ENCODE measurements at places on chromosomes 5 and 9.

DNA sequence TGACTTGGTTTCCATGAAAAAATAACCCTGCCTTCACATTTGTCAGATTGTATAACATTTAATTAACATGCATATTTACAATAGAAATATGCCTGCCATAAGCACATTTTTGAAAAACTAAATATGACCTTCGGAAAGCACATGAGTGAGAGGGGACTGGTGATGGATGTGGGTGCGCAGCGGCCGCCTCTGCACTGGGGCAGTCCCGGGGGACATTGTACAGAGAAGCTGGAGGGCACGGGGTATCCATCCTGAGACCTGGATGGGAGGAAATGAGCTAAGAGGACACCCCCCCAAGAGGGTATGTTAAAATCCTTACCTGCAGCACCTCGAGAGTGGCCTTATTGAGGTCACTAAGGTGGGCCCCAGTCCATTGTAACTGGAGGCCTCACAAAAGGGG, 161.3 kb upstream of the IRX4 start:
- no peak for DNase-seq

GRCh38 chr9:123234853-123235252, 33.5 kb downstream of the STRBP start:
- no peak for DNase-seq

GRCh38 chr5:124536333-124536732, 210.1 kb downstream of the ZNF608 start:
- DNase-seq = no peak

GRCh38 chr5:147406636-147407035, 103.2 kb downstream of the DPYSL3 start:
- DNase-seq = no peak

DNA sequence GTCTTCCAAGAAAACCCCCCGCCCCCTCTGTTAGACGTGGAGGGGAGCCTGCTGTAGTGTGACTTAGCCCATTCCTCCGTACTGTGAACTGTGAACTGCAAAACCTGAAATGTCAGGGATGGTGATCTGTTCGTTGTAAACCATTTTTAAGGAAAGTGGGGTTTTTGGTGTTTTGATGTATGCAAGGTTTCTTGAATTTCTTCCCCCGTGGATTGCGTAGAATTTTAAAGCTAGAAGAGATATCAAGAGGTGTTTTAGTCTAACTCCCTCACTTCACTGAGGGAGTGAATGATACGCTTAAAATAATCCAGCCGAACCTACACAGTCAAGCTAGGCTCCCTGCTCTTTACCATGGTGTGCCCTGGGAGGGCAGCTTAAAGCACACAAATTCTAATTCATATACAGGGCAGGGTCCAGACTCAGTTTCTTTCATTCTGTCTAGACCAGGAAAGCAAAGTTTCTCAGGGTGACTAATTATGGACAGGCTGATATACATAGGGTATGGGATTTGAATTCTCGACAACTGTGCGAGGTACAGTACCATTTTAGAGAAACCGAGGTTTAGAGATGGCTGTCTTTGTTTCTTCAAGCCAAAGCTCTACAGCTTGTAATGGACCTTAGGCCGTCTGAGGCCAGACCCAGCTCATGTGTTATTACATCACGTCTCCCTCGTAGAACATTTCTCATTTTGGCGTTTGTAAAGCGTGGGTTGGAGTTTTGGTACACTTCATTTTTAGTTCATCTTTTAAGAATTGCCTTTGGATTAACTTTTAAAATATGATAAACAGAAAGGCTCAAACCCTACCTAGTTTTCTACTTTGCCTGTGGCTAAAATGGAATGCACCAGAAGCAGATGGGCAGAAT, 2.7 kb downstream of the PTGER4 start:
- no peak for DNase-seq

- DNase-seq = no peak
Measured at GRCh38 chr5:132758451-132758850, 11.2 kb downstream of the CCNI2 start.

DNA sequence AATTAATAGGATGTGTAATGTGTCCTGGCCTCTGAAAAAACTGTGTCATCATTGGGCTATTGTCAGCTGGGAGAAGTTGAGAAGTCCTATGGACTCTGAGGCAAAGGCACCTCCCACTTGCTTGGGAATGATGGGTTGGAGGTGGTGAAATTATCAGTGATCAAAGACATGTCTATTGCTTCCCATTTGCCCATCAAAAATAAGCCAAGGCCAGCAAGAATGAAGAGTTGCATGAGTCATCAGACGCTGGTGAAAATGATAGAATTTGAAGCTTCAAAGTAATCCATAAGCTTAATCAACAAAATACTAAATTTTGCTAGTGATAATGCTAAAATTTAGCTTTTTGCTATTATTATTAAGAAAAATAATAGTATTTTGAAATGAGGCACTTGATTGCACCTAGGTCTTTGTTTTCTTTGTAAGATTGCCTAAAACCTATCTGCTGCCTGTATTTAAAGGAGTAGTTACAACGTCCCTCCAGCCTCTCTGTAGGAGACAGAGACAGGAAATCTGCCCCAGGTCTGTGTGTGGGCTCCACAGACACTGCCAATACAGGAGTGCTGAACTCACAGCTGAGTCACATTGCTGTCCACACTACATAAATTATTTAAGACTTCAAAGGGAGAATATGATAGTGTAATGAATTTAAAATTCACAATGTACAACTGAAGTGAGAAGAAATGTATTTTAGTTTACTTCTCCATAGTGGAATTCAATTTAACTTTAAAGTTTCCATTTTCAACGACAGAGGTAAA, 48.4 kb upstream of the APC start:
- DNase-seq = no peak

- DNase-seq = no peak
Measured at GRCh38 chr5:4442221-4442620, 697.9 kb upstream of the ADAMTS16 start.

DNA sequence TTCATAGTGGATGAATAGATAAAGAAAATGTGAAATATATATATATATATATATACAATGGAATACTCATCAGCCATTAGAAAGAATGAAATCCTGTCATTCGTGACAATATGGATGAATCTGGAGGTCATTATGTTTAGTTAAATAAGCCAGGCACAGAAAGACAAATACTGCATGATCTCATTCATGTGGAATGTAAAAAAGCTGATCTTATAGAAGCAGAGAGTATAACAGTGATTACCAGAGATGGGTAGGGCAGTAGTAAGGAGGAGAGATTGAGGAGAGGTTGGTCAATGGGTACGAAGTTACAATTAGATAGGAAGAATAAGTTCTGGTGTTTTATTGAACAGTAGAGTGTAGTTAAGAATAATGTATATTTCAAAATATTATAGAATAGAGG, 19.7 kb upstream of the PCDHAC2 start:
- DNase-seq = no peak

DNA sequence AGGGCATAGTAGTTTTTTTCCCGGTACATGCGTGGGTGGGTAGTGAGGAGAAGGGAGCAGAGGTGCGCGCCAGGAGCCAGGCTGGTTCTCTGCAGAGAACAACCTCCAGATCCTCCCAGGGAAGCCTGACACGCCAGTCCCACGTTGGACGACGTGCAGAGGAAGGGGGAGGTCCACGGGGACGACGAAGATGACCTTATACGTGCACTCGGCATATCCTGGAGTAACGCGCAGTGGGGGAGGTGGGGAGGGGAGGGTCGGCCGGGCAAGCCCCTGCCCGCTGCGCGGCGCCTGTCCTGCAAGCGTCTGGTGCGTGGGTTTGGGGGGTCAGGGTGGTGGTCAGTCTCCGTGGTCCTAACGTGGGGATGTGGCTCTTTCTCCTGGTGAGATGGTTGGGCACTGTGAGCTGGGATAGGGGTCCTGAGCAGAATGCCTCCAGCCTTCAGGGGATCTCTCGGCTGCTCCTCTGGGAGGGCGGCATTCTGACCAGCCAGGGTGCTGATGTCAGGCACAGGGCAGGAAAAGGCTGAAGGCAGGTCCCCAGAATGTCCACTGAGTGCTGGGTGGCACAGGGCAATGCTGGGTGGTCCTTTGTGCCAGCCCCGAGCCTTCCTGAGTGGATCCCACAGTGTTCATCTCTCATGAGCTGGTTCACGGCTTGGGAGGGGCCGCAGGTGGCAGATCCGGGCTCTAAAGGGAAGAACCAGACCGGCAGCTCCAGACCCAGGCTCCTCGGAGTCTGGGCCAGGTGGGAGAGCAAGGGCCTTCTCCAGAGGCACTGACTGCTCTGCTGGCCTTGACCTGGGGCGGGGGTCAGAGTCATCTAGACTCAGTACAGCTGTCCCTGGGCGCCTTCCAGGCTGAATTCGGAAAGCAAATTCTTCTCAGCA, 10.5 kb upstream of the SCGB3A1 start:
- no peak for DNase-seq

- DNase-seq = no peak
Measured at GRCh38 chr5:10808347-10809226, 47.6 kb upstream of the DAP start.

DNA sequence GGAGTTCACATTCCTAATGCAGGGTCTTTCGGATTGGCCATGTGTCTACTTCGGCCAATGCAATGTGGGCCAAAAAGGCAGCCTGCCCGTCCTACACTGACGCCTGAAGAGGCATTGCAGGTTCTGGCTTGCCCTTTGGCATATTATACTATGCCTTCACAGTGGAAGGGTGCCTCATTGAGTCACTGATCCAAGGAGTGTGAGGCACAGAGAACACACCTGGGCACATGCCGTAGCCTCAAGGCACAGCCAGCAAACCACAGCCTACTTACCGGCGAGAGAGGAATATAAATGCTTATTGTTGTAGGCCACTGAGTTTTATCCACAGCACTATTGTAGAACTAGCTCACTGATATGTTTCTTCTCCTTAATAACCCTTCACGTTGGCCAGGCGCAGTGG, 409.6 kb downstream of the GADD45G start:
- DNase-seq = no peak

DNA sequence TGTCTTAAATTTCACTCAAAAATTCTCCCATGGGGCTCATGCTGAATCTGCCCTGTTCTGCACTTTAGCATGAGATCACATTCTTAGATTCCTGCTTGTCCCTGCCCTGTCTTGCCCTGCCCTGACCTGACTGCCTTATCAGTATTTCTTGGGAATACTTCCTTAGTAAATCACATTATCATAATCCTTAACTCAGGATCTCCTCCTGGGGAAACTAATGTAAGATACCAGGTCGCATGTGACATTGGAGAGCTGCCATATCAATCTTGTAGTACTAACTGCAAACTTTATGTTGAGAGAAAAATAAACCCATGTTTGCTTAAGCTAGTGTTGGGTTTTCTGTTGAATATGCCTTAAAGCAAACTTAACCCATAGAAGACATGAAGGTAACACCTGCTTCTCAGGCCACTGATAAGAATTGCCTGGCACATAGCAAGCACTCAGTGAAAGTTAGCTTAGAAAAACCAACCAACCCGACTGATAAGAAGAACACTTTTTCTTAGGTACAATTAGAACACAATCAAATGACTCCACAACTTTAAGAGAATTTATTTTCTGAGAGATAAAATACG, 53.3 kb downstream of the IL33 start:
- no peak for DNase-seq

DNA sequence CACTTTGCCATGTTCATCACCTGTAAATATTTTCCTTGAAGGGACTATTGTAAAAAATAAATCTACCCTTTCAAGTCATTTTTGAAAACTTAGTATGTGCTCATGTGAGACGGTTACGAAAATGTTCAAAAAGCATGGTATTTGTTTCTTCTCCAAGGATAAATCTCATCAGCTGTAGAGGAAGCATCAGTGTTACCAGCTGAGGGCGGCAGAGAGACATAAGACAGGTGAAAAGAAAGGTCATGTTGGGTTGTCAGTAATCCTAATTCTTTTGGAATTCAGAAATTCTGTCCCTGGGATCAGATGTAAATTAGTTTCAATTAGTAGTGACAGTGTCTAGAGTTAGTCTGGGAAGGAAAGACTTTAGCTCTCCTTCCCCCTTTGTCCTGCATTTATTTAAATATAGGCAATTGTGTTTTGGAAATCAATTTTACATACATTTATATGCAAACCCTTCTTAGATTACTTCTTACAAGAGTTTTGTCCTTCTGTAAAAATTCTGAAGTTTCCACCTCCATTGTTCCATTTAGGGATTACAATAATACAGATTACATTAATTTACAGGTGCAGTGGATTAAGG, 791.9 kb upstream of the CDH6 start:
- DNase-seq = peak; percentile 73

DNA sequence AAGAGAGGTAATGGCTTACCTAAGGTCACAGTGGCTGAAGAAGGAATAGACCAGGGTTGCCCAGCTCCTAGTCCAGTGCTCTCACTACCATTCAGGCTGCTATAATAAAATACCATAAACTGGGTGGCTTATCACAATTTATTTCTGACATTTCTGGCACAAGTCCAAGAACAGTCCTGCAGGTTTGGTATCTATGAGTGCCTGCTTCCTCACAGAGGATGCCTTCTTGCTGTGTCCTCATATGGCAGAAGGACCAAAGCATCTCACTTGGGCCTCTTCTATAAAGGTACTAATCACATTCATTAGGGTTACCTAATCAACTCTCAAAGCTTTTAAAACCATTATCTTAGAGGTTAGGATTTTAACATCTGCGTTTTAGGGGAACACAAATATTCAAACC, 17.2 kb downstream of the STARD4 start:
- no peak for DNase-seq

DNA sequence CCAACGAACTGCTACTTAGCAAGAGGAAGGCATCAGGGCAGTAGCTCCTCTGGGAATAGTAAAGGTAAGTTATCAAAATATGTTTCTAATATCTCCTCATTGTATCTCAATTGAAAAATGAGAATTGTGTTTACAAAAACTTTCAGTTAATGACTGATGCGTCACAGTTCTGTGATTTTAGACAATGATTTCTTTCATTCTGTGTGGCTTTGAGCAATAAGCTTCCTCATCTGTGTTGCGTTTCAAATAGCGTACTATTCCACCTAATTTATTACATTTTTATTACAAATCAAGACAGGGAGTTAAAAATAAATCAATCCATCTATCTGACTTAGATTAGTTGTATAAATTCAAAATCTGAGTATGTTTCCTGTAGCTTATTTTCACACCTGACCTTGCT, 145.0 kb downstream of the CAAP1 start:
- DNase-seq = no peak

DNA sequence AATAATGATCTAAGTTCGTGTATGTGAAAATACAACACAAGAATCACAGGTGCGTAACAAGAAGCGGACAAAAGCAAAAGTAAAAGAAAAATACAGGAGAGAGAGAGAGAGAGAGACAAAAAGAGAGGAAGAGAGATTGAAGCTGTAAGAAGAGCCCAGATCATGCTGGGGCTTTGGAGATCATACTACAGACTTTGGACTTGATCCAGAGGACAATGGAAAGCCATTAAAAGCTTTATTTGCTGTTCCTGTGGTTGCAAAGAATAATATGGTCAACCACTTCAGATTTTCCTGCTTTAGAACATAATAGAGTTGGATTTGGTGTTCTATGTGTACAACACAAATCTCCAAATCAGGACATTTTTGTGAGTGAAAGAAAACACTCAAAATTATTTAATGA, 561.4 kb downstream of the CAAP1 start:
- no peak for DNase-seq

DNA sequence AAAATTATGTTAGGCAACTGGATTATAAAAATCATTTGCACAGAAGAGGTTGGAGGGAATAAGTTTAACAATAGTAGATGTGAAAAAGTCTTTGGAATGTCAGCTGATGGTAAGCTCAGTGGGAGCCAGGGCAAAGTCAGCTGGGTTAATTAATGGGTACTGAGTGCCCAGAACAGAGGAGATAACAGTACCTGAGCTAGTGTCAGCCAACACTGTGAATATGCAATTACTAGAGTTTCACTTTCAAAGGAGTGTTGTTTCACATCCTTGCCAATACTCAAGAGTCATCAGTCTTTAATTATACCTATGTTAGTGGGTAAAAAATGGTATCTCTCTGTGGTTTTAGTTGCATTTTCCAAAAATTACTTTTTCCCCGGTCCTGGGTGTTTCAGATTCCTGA, 135.1 kb downstream of the KIF4B start:
- no peak for DNase-seq

- DNase-seq = no peak
Measured at GRCh38 chr9:114754581-114754980, 51.3 kb downstream of the TNFSF15 start.
